ENCODE measurements at places on chromosomes 12 and 14. TPM values are rescaled to one million over a fixed set of nuclear protein-coding genes. Genes with fewer than 3 reads are reported as not detected.

Gene SERPINA4
- not detected for total RNA-seq

Gene MYF5
- total RNA-seq = not detected

Gene EML5
- 0.09 TPM for total RNA-seq

Gene TSFM
- 21.3 TPM for total RNA-seq

Gene OR4E2
- total RNA-seq = not detected

Gene CEP83
- 7.4 TPM for total RNA-seq

Gene CLEC4E
- not detected for total RNA-seq

Gene GPR135
- total RNA-seq = 0.69 TPM

Gene GUCY2C
- total RNA-seq = not detected

Gene OVCH1
- not detected for total RNA-seq

Gene KRT72
- not detected for total RNA-seq

Gene SMOC1
- 1.8 TPM for total RNA-seq

Gene ABHD12B
- total RNA-seq = not detected

Gene ALX1
- total RNA-seq = 0.11 TPM

Gene SLC6A13
- not detected for total RNA-seq

Gene USP5
- total RNA-seq = 72.1 TPM

Gene FGF23
- not detected for total RNA-seq

Gene SERPINA3
- not detected for total RNA-seq

Gene AKAP5
- total RNA-seq = 0.11 TPM

Gene UBC
- 1,185 TPM for total RNA-seq

Gene CDK17
- 115 TPM for total RNA-seq

Gene CD69
- total RNA-seq = 0.09 TPM

Gene BBOF1
- 1.3 TPM for total RNA-seq
